Activated naive CD4-positive, alpha-beta T cell treated with anti-CD3 and anti-CD28 coated beads, Interleukin-2, amount 50 U/mL, for 72 hours (primary cell): ENCODE measurements at places on chromosomes 6 and 20.

DNA sequence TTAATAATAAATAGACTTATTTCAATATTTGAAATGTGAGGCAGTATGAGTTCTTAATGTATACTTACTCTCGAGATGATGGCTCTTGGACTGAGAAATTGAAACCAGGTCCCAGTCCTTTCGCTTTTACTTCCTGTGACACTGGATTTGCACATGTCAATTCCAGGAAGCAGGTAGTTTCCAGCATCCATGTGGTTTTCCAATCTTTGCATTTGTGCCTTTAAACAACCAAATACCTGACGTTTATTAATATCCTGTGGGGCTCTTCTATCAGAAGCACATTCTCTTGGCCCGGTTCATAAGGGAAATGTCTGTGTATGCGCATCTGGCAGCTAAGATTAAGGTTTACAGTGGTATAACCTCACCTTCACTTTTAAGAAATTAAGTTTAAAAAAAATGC, 13.1 kb downstream of the UTRN start:
- no peak for DNase-seq

GRCh38 chr20:61953037-61954021, 112.4 kb downstream of the TAF4 start:
- peak; percentile 44 for DNase-seq

GRCh38 chr6:151649835-151650234, 156.0 kb downstream of the CCDC170 start:
- DNase-seq: no peak

DNA sequence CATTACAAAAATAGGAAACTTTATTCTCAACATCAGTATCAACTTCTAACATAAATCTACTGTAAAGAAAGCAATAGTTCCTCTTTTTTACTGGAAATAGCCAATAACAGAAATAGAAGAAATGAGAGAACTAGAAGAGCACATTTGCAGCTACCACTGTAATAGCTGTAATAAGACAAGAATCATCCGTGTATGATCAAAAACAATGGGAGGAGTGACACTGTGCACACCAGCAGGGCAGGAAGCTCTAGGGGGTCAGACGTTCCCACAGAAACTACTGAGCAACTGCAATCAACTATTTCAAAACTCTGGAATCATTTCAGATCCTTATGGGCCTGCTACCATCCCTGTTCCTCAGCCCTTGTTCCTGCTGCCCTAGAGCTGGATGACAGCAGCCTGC, 43.7 kb downstream of the NINL start:
- no peak for DNase-seq

GRCh38 chr6:51855310-51856082, 231.9 kb downstream of the PKHD1 start:
- no peak for DNase-seq

DNA sequence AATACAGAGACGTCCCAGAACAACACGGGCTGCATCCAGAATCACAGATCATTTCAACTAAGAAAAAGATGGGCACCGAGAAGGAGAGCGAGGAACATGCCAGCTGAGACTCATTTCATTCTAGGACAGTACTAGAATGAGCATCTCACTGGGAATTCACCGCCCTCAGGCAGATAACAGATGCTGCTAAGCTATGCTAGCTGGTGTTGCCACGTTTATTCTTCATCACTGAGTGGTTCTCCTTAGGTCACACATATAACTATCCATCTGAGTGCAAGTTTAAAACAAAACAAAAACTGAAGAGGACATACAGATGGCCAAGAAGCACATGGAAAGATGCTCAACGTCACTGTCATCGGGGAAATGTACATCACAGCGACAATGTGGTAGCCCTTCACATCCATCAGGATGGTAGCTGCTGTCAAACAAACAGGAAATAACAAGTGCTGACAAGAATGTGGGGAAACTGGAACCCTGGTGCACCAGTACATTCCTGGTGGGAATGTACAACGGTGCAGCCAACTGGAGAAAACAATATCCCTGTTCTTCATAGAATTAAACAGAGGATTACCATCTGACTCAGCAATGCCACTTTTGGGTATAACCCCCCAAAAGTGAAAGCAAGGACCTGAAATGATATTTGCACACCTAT, 97.6 kb downstream of the SLC22A23 start:
- no peak for DNase-seq

DNA sequence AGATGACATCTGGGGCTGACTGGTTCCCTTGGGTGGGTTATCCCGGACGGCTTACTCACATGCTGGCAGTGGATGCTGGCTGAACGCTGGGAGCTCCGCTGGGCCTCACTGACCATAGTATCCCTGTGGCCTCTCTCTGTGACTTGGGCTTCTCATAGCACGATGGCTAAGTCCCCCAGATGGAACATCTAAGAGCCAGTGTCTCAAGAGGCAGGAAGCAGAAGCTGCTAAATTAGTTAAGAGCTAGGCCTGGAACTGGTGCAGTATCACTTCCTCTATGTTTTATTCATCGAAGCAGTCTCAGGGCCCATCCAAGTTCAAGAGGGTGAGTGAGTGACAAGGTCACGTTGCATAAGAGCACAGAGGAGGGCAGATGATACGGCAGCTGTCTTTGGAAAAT, 116.5 kb upstream of the LAMP5 start:
- no peak for DNase-seq

- DNase-seq: no peak
Measured at GRCh38 chr20:15288106-15288505, 950.7 kb upstream of the FLRT3 start.

DNA sequence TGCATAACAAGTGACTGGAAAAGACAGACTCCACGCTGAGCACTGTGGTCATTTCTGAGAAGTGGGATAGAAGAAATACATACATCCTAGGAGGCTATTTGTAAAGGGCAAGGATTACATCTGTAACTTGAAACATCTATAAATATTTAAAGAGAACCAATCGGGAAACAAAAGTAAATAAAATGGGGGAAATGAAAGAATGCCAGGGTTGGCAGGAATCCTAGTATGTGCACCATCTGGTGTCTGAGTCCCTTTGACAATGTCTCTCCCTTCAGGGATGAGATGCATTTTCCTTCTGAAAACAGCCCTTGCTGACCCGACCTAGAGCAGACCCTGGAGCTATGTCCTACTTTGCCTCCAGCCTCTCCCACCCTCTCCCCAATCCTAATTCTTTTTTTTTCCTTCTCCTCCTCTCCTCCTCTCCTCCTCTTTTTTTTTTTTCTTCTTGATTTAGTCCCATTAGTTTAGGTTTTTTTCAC, 53.2 kb downstream of the VSTM2L start:
- DNase-seq: no peak

DNA sequence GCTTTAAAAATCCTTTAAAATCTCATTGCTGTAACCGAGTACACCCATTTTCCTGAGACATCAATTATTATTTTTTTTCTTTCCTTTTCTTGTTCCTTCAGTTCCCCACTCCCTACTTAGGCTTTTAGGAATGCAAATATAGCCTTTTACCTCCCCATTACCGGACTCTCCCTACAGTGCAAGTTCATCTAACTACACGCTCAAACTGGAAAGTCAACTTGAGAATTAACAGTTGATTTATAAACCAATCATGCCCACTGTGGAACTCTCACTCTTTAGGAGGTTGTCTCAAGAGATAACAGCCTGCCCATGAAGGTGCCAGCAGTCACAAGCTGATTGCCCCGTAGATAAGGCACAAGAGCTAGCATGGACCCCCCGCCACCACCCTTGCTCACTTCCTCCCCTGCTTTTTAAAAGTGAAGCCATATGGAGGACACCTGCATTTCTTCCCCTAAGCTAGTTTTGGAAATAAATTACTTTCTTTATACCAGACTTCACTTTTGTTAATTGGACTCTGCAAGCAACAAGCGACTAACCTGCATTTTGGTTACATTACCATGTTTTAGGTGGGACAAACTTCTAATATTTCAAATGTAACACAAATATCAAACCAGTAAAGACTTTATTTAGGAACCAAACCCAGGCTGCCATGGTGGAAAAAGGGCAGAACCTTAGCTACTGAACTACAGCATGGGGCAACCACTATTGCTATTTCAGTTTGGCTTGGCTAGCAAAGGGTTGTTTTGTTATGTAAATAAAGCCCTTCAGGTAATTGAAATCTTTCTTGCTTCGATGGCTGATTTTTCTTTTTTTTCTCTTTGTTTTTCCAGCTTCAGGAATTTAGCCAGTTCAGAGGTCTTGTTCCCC, 34.9 kb downstream of the UBD start:
- no peak for DNase-seq
